ENCODE measurements at places on chromosomes 2 and 18. TPM values are rescaled to one million over a fixed set of nuclear protein-coding genes. Genes with fewer than 3 reads are reported as not detected.

DNA sequence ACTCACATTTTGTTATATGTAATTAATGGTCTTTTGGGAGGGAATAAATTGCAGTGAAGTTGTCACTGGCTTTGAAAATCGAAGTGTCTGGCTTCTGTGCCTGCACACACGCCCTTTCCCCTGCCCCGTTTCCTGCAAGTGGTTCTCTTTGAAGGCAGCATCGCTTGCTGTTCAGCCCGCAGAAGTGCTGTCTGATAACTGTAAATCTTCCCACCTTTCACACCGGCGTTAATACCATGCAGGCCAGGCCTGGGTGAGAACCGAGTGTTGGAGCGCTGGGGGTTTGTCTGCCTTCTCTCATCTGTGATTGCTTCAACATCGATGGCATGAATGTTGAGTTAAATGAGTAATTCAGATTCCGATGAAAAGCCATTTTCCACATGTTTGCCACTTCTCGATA is 37.9 kb upstream of the RPL31 start:
- no peak for DNase-seq

GBX2 gene
- total RNA-seq: not detected

RGPD5 gene
- total RNA-seq: 21.0 TPM

DNA sequence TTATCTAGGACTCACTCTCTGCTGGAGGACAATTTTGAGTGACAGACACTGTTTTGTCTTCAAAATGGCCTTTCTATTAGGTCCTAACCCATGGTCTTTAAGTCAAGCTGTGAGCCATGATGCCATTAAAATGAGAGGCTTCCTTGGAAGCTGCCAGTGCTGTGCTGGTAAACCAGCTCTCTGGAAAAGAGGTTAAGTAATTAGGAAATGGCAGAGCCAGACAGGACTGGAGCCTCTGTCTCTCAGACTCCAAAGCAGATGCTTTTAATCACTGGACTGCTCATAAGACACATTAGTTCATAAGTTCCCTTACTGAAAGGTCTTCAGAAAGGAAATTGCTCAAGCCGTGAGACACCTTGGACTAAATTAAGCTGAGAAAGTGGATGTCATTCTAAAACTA is 25.8 kb upstream of the LHCGR start:
- no peak for DNase-seq

- DNase-seq: peak; percentile 80
Observed at GRCh38 chr2:43225788-43226557, 433 bp downstream of the ZFP36L2 start.

DNA sequence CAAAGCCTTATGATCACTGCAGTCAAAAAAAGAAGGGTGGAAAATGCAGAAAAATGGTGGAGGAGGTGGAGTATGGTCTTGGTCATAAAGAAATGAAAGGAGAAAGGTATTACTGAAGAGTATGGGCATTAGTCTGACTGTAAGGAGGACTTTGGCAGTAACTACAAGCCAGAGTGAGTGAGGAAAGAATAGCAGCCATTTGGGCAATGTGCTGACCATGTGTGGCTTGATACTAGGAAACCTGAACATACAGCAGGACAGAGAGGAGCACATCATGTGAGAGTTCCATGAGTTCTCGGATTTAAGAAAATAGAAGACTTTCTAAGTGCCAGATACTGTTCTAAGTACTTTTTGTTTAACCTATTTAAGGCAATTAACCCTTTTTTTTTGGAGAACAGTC is 8.5 kb downstream of the DTNA start:
- no peak for DNase-seq

GRCh38 chr2:101026253-101026701 is 24.2 kb downstream of the RPL31 start:
- no peak for DNase-seq

- no peak for DNase-seq
Observed at GRCh38 chr2:231514951-231515297, 15.3 kb downstream of the NMUR1 start.

DNA sequence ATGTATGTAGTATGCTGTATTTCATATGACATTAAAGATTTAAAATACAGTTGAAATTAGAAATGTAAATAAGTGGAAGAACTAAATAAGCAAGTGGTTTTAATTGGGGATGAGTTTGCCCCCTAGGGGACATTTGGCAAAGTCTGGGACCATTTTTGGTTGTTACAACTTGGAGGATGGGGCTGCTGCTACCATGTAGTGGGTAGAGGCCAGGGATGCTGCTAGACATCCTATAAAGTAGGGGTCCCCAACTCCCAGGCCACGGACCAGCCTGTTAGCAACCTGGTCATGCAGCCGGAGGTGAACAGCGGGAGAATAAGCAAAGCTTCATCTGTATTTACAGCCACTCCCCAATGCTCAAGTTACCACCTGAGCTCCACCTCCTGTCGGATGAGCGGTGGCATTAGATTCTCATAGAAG is 27.9 kb upstream of the ASNSD1 start:
- DNase-seq: no peak

GRCh38 chr18:75638776-75639471 is 211.4 kb upstream of the SMIM21 start:
- DNase-seq: peak; percentile 64

HADHA gene
- total RNA-seq: 800 TPM

AFG3L2 gene
- total RNA-seq: 143 TPM

- DNase-seq: no peak
Observed at GRCh38 chr2:206232287-206233035, 42.0 kb upstream of the ZDBF2 start.

GRCh38 chr2:118050974-118051373 is 37.1 kb upstream of the CCDC93 start:
- no peak for DNase-seq

DNA sequence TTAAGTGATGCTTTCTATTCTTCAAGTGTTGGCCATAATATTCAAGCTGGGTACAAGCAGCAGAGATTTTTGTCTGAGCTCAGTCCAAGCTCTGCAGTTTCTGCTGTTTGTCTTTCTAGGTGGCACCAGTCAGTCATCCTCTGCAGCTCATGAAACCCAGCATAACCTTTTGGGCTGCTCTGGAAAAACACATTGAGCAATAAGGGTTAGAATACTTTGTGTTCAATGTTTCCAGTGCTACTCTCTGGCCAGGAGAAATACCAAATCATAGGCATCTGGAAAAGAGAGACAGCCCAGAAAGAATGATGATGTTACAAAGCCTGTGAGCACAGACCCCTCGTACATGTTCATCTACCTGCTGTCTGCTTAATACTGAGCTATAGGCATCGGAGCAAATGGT is 19.5 kb upstream of the WIPF1 start:
- no peak for DNase-seq

CHST10 gene
- total RNA-seq: 10.7 TPM

GAREM2 gene
- 3.6 TPM for total RNA-seq

PIEZO2 gene
- 1.1 TPM for total RNA-seq

SRD5A2 gene
- not detected for total RNA-seq

DNA sequence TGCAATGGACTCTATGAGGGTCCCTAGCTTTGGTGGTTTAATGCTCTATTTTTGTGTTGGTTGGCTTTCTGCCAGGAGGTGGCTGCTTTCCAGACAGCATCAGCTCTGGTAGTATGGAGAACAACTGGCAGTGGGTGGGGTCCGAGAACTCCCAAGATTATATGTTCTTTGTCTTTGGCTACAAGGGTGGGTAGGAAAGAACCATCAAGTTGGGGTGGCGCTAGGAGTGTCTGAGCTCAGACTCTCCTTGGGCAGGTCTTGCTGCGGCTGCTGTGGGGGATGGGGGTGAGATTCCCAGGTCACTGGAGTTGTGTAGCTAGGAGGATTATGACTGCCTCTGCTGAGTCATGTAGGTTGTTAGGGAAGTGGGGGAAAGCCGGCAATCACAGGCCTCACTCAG is 976.1 kb upstream of the GYPC start:
- no peak for DNase-seq

DNA sequence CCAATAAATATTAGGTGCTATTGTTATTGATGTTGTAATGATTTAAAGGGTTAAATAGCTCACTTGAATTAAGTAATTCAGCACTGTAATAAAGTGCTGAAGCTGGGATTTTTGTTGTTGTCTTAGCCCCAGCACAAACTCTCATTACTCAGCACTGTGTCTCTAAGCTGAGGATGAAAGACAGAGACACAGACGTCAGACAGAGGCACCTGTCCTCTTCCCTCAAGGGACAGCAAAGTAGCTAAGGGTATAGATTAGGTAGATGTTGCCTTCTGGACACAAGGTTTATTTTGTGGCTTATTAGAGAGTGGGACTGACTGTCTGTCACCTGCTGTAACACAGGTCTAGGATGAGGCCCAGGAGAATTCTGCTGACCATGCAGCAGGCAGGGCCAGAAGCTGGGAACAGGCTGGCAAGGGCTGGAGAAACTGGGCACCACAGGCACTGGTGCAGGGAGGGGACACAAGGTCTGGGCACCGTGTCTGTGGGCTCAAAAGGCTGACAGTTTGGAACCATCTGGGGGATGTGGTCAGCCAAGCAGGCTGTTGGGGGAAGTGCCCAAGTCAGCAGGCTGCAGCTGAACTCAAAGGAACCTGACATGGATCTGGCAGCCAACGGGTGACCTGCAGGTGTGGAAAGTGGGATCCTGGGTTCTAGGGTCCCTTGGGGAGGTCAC is 20.0 kb upstream of the PTPN4 start:
- DNase-seq: no peak

REEP1 gene
- total RNA-seq: 21.3 TPM

DNA sequence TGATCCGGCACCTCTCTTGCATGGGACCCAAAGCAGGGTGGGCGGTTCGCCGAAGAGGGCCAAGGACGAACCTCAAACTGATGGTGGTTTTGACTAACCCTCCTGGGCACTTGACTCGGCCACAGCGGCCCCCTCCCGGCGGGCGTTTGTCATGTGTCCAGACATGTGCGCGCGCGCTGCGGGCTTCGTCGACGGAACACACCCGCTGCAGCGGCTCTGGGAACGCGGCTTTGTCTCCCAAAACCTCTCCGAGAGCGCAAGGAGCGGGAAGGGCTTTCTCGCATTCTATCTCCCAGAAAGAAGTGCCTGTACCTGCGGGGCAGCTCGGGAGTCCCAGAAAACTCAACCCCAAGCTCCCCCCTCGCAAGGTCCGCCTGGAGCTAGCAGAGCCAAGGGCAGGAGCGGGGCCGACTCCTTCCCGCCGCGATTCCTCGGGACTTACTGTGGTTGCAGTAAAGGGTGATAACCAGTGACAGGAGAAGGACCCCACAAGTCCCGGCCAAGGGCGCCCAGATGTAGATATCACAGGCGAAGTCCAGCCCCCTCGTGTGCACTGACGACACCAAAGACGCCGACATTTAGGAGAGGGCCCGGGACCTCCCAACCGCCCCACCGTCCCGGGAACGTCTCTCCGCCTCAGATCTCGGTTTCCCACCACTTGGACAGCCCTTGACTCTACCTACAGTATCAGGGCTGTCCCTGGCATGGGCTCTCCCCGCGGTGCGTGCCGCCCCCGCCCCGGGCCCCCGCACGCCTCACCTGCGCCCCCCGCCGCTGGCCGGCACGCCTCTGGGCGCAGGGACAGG is 1.6 kb downstream of the CD8A start:
- DNase-seq: peak; percentile 56

SF3B6 gene
- total RNA-seq: 58.2 TPM

GRCh38 chr18:79778291-79778791 is 19.4 kb upstream of the KCNG2 start:
- no peak for DNase-seq

DNA sequence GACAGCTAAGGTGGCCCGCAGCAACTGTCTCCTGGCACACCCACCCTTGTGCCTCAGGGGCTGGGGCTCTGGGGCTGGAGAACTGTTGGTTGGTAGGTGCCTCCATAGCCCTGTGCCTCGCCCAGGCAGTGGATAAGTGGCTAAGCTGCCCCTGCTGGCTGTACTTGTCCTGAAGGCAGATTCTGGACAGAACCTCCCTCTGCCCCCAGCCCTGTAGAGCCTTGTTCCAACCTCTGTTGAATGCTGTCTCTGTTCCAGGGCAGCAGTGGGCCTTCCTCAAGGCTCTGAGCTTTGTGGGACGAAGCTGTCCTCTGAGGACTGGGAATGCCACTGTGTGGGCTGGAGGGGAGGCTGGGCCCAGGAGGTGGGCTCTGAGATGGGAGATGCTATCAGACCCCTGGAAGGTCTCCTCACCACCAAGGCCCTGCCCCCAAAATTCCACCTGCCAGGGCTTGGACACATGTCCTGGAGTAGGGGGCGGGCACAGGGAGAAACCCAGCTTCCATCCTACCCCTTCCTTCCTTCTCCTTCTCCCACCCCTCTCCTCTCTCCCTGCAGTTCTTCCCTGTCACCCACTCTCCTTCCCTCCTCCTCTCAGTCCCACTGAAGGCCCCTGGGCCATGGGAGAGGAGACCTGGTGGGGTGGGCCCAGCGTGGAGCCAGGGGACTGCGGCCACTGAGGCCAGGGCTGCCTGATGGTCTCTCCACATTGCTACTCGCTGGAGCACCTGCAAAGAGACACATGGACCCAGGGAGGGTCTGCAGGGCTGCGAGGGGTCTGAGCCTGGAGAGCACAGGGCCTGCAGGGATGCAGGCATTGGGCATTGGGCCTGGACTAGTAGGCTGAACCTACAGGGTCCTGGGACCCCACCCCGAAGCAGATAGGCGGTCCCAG is 1.7 kb upstream of the PDCD1 start:
- peak; percentile 52 for DNase-seq

Measured in left ventricle myocardium superior (tissue), 1 donor.